ENCODE measurements at places on chromosomes 1 and 21.

DNA sequence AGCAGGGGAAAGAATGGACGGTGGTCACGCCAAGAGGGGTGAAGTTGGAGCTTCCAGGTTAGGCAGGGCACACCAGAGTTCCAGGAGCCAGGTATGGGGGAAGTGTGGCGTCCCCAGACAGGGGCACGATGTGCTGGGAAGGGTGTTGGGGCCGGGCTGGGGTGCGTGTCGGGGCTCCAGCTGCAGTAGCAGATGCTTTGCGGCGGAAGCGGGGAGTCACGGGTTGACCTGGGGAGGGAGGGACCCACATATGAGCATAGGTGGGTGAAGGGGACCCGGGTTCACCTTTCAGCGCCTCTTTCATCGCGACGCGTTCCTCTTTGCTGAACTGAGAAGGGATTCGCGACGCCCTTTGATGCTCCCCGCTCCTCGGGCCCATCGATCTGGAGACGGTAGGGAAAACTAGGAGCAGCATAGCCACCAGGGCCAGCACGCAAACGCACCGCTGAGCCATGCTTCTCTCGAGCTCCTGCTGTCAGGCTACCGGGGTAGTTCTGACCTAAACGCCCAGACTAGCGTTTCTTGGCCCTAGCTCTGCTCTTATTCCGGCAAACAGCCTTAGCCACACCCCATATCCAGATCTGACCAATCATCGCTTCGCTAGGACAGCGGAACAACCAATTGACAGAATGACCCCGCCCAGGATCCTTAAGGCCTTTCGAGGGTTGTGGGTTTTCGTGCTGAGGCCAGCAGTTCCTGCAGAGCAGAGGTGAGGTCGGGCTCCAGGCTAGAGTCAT lies at the start of gene PM20D1:
TSS of gene PM20D1 (minus strand) at position 514 of the 737 bp plus-strand sequence. CDS start at position 454, 60 bp downstream.
- peak; percentile 81 for DNase-seq

DNA sequence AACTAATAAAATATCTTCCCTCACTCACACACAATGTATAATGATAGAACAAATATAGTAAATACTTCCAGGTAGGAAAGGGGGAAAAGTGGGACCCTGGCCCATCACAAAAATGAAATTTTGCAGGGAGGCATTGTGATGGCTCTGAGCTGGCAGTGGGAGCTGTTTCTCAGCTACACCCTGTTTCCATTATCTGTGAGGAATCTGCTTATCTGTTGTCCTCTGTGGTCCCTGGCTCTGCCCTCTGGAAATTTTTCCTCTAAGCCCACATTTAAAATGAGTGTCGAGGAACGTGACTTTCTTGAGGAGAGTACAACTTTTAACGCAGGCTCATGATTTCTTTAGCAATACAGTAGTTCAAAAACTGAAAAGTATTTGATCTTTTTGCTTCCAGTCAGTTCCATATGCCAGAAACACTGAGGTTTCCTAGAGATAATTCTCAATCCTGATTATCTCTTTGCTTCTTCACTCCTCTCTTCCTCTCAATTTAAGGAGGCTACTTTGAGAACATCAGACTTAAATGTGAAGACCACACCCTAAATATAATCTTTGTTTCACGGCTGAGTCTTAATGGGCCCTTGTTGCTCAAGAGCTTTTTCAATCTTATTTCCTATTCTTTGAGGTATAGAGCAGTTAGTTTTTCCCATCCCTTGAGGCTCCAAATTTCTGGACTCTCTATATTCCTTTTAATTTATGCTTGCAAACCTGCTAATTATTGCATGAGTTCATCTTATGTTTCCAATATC lies 5.0 kb upstream of the EEIG2 start:
- no peak for DNase-seq

DNA sequence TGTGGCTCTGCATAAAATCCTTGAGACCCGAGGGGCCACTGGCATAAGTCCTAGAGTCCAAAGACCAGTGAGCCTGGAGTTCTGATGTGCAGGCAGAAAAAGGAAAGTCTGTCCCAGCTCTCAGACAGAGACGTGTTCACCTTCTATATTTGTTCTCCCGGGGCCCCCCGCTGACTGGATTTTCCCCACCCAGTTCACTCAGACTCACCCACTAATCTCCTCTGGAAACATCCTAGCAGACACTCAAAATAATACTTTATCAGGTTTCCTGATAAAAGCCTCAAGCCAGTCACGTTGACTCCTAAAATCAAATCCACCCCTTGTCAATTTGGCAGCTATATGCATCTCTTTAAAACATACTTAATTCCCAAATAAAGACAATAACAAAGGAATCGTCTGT lies 1084.2 kb upstream of the NCAM2 start:
- DNase-seq, result no peak

DNA sequence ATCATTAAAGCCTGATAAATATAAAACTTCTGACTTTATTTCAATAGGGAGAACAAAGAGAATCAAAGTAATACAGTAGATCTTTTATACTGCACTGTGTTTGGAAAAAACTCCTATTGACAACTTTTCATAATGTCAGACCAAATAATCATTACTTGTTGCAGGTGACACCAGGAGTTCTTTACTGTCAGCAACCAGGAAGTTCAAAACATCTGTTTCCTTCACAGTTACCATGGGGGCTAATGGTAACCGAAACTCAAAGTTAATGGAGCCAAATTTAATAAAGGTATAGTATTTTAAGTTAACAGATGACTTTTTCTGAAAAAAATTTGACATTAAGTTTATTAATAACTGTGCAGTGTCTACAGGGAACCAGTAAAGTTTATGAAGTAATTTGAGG lies 10.6 kb downstream of the EFCAB7 start:
- DNase-seq, result no peak

DNA sequence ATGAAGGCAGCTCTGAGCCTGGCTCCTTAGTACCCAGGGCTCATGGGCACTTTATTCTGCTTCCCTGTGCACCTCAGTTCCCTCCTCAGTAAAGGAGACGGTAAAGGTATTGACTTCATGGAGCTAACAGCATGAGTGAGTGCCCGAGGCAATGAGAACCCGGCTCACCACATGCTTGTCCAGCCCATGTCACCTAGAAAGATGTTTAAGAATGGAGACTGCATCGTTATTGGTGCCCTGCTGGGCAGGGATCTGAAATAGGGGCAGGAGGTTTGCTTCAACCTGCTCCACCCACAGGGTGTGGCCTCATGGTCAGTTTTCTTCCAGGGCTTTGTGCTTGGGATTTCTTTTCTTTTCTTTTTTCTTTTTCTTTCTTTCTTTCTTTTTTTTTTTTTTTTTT lies 7.0 kb upstream of the KCNE1 start:
- no peak for DNase-seq

GRCh38 chr1:114979278-114979891 lies 50.2 kb upstream of the TSHB start:
- DNase-seq, result peak; percentile 41
